ENCODE measurements at places on chromosomes 4 and X.

DNA sequence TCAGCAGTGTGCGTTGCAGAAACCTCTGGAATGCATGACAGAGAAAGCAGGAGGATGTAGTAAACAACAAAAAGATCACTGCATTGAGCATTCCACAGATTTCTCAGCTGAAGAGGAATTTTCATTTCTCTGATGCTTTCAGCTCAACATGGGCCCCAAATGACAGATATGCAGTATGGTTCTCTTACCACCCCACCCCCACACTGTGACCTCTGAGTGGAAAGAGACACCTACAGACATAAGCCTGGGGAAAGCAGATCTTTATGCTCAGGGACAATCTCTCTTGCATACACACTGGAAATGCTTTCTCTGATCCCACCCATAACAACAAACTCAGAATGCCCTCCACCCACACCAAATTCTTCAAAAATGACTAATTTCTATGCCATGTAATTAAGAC lies 983.7 kb upstream of the LCORL start:
- peak; percentile 27 for DNase-seq

DNA sequence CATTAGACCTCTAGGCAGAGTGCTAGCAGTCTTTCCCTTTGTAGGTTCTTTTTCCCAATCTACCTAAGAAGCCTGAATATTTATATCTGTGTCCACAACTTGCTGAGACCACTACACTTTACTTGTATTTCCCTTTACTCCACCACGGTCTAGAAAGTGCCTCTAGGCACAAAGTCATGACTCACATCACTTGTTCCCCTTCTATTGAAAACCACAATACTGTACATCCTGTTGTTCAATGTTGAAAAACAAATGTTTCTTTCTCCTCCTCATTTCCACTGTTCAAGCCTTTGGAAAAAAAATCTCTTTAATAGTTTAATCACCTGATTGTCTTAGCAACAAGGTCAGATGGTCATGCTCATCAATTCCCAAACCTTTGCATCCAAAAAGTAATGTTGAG lies 326.7 kb downstream of the GUCY2F start:
- DNase-seq: no peak

DNA sequence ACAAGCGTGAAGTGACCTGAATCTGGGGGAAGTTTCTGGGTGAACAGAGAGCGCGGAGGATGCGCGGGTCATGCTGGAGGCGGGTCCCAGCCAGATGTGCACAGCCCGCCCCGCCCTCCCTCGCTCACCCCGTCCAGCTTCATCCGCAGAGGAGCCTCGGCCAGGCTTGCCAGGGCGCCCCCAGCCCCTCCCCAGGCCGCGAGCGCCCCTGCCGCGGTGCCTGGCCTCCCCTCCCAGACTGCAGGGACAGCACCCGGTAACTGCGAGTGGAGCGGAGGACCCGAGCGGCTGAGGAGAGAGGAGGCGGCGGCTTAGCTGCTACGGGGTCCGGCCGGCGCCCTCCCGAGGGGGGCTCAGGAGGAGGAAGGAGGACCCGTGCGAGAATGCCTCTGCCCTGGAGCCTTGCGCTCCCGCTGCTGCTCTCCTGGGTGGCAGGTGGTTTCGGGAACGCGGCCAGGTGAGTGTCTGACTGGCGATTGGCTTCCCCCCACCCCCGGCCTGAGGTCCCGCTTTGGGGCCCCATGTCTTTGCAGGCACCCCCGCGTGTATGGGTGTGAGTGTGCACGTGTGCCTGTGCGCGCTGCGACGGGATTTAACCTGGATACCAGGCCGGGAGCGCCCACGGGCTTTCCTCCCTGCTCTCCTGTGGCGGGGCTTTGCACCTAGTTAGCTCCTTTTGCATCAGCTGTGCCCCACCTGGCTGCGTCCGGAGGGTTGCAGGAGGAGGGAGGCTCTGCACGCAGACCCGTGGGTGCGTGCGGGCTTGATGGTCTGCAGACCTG lies at the start of gene EGFL6:
TSS of gene EGFL6 (plus strand) at position 123 of the 782 bp plus-strand sequence. CDS start at position 384, 261 bp downstream.
- no peak for DNase-seq

DNA sequence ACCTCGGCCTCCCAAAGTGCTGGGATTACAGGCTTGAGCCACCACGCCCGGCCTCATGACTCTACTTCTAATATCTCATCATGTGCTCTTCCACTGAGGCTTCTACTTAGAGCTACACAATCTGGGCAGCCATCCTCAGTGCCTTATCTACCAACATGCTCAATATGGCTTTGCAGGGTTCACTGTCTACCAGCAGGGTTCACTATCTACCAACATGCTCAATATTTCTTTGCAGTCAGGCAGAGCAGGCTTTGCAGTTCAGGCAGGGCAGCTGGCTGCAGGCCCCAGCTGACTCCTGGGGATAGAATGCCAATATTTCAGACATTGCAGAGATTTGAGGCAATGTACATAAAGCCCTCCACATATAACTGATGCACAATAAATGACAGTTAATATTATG lies 47.5 kb downstream of the PKD2 start:
- DNase-seq: peak; percentile 44

GRCh38 chr4:1384675-1385372 lies 21.4 kb downstream of the NKX1-1 start:
- no peak for DNase-seq
